ENCODE measurements at places on chromosomes 11 and 22.

DNA sequence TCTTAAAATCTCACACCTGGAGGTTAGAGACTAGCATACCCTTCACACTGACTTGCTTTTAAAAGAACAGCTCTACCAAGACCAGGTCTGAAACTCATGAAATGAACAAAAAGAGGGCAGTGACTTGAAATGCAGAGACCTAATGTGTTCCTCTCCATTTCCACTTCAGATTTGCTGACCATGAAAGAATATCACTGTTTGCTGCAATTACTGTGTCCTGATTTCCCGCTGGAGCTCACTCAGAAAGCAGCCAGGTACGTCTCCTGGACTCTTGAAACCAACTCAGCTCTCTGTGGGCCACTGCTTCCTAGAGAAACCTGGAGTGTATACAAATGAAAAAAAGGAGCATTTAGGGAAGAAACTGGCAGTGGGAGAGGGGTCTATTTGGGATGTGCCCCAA is 39.2 kb downstream of the ARFGAP2 start:
- no peak for DNase-seq

DNA sequence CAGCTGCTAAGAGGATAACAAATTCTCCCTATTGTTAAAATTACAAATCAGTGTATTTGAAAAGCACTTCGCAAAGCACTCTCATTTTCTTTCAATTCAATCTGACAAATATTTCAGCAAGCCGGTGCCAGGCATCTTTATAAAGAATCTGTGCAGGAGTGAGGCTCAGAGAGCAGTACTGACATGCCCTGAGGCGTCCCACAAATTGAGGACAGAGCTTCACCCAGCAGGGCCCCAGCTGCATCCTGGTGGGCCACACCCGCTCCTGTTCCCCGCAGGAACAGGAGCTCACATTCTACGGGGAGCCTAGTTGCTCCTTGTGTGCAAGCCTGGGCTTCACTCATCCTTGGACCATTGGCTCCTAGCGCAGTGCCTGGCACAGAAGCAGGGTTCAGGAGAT is 60.9 kb upstream of the EIF3D start:
- no peak for DNase-seq

DNA sequence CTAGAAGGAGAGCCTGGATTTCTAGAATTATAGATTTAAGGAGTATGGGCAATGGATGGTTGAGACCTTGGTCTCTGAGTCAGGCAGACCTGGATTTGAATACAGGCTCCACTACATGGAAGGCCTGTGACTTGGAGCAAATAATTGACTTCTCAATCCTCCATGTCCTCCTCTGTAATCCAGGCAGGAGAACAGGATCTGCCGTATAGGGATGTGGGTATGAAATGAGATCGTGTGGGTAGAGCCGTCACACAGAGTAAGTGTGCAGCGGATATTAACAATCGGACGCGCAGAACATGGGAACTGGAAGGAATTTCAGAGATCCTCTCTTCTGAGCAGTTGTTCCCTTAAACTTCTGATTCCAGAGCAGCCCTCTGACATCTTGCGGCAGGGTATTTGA is 11.5 kb upstream of the TMPRSS13 start:
- no peak for DNase-seq

- DNase-seq = no peak
Observed at GRCh38 chr11:69437001-69437875, 44.2 kb upstream of the LINC01488 start.

DNA sequence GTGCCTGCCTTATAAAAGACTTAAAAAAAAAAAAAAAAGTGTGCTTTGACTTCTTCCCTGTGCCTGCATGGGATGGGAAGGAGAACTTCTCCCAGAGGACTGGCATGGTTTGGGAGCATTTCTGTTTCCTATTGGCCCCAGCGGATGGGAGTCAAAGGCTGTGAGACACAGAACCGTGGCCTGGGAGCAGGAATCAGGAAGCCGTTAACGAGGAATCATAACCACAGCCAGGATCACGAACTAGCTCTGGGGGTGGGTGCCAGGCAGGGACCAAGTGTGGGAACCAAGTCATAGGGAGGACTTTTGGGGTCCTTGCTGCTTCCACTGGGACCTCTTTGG is 526 bp downstream of the C1QTNF6 start:
- DNase-seq = peak; percentile 73

- no peak for DNase-seq
Observed at GRCh38 chr22:31127181-31127772, 4.5 kb downstream of the INPP5J start.

DNA sequence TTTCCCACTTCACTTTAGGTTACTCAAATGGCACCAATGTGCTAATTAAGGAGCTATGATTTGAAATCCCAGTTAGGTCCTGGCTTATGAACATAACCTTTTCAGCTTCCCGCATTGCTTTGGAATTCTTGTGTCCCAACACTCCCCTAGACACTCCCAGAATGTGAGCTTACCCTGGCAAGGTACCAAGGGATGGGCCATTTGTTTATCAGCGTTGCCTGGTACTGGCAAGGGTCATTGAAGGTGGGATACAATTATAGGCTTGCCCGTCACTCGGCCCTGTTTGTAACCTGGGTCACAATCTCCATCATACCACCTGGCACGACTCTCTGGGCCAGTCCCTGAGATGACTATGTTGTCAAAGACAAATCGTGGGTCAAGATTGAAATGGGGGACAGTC is 5.4 kb downstream of the CSRP3 start:
- no peak for DNase-seq

GRCh38 chr11:45056529-45056928 is 89.9 kb upstream of the PRDM11 start:
- DNase-seq = no peak

DNA sequence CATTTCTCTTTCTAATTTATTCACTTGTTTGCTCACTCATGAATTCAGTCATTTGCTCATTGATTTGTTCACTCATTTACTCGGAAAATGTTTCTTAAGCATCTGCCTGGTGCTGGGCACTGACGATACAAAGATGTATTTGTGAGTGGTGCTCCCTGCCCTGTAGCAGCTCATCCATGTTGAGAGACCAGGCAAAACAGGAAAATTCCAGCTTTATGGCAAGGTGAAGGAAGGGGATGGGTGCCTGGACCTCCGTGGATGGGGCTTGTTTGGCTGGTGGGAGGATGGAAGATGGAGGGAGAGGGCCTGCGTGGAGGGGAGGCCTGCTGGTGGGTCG is 53.1 kb downstream of the TBC1D22A start:
- DNase-seq = no peak

DNA sequence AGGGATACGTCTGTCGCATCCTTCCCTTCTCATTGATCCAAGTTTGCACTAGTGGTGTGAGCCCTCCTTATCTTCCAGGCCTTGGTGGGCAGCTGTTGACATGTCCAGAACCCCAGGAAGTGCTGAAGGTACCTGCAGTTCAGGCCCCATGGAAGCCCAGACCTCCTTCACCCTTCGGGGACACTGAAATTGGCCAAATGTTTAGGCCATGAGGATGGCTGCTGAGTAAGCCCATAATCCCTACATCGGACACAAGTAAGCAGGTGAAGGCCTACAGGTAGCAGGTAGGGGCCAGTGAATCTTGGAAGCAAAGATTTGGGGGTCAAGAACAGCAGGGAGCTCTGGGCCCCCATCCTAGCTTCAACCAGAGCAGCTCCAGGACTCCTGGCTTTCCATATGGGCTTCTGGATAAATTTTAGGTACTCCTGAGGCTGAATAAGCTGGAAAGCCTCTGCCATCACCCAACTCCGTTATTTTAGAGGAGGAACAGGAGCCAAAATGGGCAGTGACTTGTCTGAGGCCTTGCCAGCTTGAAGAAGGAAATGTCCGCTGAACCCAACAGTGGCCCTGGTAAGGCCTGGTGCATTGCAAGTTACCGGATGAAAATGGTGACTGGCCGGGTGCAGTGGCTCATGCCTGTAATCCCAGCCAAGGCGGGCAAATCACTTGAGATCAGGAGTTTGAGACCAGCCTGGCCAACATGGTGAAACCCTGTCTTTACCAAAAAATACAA is 45.2 kb downstream of the MORC2 start:
- DNase-seq = no peak

DNA sequence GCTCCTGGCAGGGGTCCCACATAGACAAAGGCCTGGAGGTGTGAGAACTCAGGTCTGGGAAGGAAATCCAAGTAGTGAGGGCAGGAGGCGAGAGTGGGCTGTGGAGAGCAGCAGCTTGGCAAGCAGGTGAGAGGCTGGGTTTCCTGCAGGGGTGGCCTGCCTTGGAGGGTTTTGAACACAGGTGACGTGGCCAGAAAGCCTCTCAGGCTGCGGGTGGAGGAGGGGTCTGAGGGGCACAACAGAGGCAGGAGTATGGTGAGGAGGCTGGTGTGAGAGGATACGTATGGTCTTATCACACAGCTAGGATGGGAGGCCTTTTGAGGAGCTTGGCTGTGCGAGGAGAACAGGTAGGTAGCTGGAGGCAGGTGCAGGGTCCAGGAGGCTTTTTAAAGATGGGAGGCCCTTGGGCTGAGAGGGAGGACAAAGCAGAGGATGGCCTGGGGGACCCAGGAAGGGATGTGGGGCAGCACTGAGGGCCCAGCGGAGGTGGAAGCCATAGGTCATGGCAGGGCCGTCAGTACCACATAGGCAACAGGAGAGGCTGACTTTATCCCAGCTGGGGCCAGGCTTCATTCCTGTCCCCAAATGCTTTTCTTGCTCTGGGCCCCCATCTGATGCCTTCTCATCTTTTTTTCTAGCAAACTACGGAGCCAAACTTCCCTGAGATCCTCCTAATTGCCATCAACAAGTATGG is 84.4 kb downstream of the MYO7A start:
- DNase-seq = no peak

GRCh38 chr11:60077981-60078380 is 10.5 kb upstream of the MS4A2 start:
- no peak for DNase-seq

DNA sequence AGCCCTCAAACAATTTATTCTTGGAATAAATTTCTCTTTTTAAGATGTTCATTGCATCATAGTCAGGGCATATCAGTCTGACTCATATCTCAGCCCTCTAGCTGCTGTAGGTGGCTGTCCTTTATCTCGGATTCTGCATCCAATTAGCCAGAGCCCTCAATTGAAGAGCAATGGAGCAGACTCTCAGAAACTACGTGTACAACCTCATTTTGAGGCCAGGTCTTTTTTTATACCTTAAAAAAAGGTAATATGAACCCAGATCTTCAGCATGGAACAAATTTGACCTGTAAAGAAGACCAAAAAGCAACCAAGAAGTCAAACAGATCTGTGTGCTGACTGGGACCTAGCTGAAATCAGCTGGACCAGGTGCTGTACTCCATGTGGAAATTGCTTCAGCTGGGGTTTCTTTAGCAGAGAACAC is 8.7 kb downstream of the OR52A5 start:
- DNase-seq = no peak

GRCh38 chr11:96045622-96046456 is 121.9 kb upstream of the MTMR2 start:
- DNase-seq = no peak

DNA sequence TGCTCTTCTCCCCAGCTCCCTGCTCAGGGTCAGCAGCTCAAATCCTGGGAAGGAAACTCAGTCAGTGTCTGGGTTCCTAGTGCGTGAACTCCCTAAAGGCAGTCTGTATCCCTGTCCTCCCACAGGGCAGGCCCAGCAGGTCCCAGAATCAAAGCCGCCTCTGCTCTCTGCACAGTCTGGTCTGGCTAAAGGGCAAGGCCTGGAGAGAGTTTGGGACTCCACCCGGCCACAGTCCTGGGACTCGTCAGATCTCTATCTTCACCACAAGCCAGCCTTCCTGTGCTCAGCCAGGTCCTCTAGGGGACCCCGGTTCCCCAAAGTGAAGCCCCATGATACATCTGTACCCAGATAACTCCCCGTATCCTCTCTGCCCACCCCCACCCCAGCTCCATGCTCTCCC is 56.2 kb upstream of the CSNK2A3 start:
- no peak for DNase-seq

DNA sequence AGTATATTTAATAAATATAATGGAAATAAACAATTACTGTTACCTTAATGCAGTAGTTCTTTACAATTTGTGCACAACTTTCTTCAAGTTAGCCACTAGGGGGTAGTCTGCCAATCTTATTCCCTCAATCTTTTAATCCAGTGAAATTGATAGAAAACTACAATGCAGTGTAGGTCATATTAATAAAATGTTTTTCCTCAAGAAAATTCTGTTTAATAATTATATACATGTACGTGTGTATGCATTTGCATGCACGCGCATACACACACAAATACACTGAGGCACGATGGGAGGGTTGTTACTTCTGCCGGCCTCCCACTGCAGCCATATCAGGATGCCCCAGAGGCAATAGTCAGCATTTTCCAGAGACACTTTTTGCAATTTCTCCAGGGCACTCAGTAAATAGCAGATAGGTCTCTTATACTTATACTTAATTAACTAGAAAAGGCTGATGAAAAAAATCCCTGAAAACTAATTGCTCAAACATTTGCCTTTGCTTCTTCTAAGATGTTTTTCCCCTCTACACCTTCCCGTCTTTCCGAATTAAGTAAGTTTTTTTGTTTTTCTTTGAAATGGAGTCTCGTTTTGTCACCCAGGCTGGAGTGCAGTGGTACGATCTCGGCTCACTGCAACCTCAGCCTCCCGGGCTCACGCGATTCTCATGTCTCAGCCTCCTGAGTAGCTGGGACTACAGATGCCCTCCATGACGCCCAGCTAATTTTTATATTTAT is 3.1 kb downstream of the GAB2 start:
- DNase-seq = no peak

DNA sequence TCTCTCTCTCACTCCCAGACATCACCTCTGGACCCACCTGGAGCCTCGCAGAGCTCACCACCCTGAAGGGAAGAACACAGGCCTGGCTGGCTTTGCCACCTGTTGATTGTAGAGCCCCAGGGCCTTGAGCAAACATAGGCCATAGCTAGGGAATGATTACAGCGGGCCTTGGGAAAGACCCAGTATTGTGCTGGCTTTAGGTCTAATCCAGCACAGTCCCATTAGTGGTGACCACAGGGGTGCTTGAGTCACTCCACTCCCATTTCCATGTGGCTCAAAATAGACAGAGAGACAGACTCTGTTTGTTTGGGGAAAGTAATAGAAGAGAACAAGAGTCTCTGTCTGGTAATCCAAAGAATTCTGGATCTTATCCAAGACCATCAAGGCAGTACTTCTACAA is 42.7 kb upstream of the FAM181B start:
- DNase-seq = no peak

- no peak for DNase-seq
Observed at GRCh38 chr11:129828301-129828836, 12.7 kb downstream of the TMEM45B start.

Measured in colonic mucosa (tissue), 4 donors.